ENCODE measurements at places on chromosomes 2 and 18.

DNA sequence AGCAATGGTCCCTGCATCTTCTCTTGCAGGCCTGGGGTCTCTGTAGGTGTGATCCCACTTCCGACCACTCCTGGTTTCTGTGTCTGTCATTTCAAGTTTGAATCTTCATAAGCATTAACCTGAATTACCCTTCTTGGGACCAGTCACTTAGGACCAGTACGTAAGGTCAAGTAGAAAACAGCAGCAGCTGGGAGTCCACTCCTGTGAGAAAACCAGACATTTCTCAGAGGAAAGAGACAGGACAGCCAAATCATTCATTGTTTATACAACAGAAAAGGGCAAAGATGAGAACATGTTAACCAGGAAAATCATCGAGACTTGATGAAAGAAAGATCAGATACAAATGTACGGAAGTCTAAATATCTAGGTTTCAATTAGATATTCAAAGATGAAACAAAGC, 163.0 kb downstream of the MREG start:
- no peak for DNase-seq

GRCh38 chr2:72300147-72300684, 152.6 kb upstream of the CYP26B1 start:
- no peak for DNase-seq

- DNase-seq = no peak
These were observed 341.7 kb downstream of the PTPRM start for GRCh38 chr18:7908681-7909299.

DNA sequence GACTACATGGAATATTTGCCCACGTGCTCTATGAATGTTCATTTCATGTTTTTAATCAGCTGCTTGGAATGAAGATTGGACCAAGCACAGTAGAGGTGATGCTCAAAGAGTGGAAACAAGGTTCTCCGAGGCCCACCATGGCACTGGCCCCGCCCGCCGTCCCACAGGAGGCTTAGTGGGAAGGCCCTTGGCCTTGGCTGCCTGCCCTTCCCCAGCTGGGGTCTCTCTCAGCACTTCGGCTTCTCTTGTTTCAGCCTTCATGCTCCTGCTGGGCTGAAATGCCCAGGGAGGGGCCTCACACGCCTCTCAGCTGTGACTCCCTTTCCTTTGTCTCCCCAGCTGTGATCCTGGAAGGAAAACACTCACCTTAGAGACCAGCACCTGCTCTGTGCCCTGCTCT, 833.2 kb downstream of the GALR1 start:
- no peak for DNase-seq

DNA sequence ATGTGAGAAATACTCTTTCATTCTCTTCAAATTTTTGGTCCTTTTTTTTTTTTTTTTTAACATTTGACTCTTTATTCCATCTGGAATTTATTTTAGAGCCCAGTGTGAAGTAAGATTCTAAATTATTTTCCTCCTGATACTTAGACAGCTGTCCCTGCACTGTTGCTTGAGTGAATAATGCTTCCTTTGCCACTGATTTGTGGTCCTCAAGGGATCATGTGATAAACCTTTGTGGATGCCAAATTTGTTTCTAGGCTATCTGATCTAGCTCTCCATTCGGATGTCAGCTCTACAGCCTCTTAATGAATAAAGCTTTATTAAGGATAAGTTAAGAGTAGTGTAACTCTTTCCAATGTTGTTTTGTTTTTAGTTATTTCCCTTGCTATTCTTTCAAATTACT, 142.3 kb downstream of the SMAD7 start:
- no peak for DNase-seq

DNA sequence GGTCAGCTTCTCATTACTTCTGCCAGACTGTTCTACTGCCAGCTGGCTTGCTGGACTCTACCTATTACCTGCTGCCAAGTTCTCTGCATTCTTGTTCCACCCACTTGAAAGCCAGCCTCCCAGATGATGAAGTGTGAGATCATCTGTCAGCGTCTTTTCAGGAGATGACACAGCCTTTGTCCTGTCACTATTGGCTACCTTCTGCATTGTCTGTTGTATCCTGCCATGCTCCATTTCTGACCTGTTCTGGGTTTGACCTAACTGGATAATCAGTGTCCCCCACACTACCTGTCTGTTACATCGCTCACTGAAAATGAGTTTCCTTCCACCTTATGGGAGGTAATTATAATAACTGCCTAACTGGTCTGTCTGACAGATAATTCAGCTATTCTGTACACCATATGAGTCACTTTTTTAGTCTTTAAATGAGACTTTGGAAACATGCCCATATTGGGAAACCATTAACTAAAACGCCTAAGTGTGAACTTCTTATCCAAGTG, 520.6 kb downstream of the METTL4 start:
- no peak for DNase-seq

- DNase-seq = no peak
These were observed 163.1 kb upstream of the WDSUB1 start for GRCh38 chr2:159449504-159450124.

- no peak for DNase-seq
These were observed 204.6 kb downstream of the CTNNA2 start for GRCh38 chr2:79717364-79718007.

- DNase-seq = no peak
These were observed 75.6 kb downstream of the MBP start for GRCh38 chr18:77057006-77057395.

DNA sequence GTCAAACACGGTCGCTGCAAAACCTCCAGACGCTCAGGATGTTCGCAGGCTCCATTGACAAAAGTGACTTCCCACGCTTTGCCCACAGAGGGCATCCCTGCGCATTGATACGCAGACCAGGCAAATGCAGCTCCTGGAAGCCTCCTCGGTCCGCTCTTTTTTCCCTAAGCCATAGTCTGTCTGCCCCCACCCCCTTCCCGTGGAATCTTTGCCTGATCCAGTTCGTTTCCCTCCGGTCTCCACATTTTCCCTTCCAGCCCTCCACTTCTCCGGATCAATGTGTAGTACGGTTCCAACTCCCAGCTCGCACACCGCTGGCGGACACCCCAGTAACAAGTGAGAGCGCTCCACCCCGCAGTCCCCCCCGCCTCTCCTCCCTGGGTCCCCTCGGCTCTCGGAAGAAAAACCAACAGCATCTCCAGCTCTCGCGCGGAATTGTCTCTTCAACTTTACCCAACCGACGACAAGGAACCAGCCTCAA, at the start of gene DCC:
TSS of gene DCC (plus strand) at position 307 of the 481 bp plus-strand sequence. CDS start 591 bp downstream, outside the sequence.
- DNase-seq = peak; percentile 15

GRCh38 chr18:53629337-53629736, 595.1 kb downstream of the MBD2 start:
- DNase-seq = no peak

DNA sequence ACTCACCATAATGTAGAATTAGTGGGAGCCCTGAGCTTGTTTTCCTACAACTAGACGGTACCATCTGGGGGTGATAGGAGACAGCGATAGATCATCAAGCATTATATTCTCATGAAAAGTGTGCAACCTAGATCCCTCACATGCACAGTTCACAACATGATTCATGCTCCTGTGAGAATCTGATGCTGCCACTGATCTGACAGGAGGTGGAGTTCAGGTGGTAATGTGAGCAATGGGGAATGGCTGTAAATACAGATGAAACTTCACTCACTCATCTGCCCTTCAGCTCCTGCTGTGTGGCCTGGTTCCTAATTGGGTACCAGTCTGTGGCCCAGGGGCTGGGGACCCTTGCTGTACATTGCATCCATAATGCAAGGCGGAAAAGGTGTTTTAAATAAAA, 60.7 kb downstream of the USP34 start:
- no peak for DNase-seq

DNA sequence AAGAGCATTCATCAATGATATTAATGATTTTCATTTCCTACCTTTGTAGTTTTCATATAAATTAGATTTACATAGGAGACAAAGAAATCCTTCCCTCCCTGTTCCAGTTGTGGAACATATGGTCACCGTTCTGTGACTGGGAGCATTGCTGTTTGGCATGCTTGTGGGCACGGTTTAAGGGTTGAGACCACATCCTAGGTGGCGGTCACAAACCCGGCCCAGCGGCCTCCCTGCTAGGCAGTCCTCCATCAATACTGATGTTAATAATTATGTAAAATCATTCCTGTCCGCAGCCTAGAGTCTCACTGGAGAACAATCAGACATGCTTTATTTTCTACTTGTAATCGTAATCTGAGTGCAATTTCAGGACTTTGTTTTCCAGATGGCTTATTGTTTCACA, 117.9 kb downstream of the AGAP1 start:
- no peak for DNase-seq

DNA sequence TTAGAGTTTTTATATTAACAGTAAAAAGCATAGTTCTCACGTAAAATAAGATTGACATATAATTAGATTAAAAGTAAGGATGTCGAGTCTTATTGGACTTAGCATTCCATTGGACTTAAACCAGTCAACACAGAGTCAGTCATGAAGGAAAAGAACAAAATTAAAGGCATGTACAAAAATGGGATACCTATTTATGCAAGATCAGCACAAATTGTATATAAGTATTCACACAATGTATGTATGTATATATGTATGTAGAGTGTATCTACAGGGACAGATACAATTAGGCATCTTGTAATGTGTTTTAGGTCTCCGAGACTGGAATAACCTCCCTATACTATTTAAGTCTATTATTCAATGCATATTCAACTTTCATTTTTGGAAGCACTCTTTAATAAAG, 419.1 kb downstream of the PARD3B start:
- DNase-seq = no peak

DNA sequence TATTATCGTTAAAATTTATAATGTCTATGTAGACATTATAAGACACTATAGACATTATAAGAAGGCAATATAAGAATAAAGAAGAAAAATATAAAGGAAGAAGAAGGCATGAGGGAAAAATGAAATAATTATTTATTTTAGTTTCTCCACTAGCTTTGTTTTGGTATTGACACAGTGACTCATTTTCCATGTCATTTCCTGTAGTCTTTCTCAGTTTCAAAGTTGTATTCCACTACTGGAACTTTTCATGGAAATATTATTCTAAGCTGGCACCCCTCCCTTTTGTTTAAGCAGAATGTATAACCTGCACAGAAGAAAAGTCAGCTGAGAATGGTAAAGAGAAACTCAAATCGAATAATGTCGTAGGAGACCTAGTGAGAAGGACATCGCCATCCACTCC, 234.2 kb upstream of the NETO1 start:
- no peak for DNase-seq

DNA sequence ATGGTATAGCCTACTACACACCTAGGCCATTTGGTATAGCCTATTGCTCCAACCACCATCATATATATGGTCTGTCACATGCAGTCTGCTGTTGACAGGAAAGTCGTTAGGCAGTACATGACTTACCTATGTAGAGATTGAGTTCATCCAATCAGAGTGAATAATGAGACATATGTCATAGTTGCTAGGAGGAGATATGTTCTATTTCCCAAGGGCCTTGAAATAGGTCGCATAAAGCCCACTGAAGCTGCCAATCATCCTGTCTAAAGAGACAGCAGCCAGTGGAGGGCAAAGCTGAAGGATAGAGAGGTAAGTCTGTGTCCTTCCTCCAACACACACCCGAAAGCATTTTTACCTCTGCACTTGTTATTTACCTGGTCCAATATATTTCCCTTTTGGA, 263.4 kb downstream of the PTPRM start:
- no peak for DNase-seq

DNA sequence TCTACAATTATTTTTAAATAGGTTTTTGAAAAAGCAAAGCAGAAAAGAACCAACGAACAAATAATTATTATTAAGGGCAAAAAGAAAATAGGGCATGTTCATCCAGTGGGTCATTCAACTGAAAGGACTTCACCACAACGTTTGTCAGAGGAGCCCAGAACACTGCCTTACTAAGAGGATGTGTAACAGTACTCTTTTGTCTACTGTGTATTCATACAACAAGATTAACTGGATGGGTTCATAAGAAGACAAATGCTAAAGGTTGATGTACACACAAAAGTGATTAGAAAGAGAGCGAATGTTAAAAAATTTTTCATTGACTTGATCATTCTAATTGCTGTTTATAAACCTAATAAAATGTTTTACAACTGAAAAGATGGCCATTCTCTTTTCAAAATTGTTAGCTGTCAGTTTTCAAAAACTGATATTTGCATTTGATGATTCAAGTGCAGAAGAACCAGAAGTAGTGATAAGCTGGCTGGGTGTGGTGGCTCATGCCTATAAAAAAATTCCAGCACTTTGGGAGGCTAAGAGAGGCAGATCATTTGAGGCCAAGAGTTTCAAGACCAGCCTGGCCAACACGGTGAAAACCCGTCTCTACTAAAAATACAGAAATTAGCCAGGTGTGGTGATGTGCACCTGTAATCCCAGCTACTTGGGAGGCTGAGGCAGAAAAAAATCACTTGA, 33.1 kb downstream of the MGAT4A start:
- no peak for DNase-seq

- no peak for DNase-seq
These were observed 251.9 kb downstream of the FBXO15 start for GRCh38 chr18:73895701-73896100.

DNA sequence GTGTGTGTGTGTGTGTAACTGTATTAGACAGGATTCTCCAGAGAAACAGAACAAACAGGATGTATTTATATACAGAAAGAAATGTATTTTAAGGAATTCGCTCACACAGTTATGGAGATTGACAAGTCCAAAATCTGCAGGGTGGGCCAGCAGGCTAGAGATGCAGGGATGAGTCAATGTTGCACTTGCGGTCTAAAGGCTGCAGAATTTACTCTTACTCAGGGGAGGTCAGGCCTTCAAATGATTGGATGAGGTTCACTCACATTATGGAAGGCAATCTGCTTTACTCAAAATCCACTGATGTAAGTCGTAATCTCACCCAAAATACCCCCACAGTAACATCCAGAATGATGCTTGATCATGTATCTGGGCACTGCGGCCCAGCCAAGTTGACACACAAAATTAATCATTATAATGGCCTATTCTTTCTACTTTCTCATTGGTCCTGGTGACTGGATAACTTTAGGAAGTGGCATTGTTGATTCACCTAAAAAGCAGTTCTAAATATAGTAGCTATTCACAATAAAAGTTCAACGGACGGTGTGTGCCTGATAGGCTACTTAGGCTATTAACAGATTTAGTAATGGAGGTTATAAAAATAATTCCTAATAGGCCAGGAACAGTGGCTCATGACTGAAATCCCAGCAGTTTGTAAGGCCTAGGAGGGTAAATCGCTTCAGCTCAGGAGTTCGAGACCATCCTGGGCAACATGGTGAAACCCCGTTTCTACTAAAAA, 40.6 kb upstream of the ACYP2 start:
- no peak for DNase-seq

GRCh38 chr2:21042958-21043743, 722 bp downstream of the APOB start:
- DNase-seq = peak; percentile 22

GRCh38 chr18:26322890-26323653, 96.8 kb downstream of the TAF4B start:
- no peak for DNase-seq

All from NCI-H1048 (cell line).